IMR-90 (cell line): ENCODE measurements at places on chromosomes 12 and 14. TPM values are rescaled to one million over a fixed set of nuclear protein-coding genes. Genes with fewer than 3 reads are reported as not detected.

GRCh38 chr12:76449993-76450392 lies 101.8 kb upstream of the BBS10 start:
- no peak for DNase-seq

- DNase-seq: peak; percentile 43
Observed at GRCh38 chr12:29733060-29733459, 50.7 kb downstream of the TMTC1 start.

GRCh38 chr14:31229638-31230572 lies 22.3 kb upstream of the HECTD1 start:
- DNase-seq: peak; percentile 98

GPR84 gene
- not detected in 2 replicates for total RNA-seq

TMEM30B gene
- total RNA-seq: under 0.01 TPM in 1 of 2 replicates, not detected in the other

HPD gene
- total RNA-seq: 0.18 TPM in 1 of 2 replicates, not detected in the other
